ENCODE measurements at places on chromosomes 12 and 14.

DNA sequence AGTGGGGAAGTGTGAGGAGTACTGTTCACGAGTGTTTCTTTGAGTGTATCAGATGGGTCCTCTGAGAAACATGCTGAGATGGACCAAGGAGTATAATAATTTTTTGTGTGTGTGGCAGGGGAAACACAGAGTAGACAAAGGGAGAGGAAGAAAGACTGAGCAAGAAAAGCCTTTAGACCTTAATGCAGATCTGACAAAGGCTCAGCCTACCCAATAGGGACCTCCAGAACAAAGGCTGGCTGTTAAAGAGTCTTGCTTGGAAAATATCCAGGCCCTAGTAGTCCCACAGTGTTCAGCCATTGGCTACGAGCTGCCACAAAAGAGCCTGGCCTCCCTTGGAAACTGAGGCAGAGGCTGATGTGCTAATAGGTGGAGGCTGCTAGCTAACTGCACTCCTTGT lies 13.5 kb downstream of the COQ5 start:
- DNase-seq = no peak

GRCh38 chr14:99681832-99682148 lies 2.3 kb upstream of the CYP46A1 start:
- peak; percentile 17 for DNase-seq

GRCh38 chr14:62017651-62018230 lies 255.5 kb downstream of the SNAPC1 start:
- DNase-seq = no peak

GRCh38 chr12:75990189-75990912 lies 41.2 kb downstream of the PHLDA1 start:
- no peak for DNase-seq

DNA sequence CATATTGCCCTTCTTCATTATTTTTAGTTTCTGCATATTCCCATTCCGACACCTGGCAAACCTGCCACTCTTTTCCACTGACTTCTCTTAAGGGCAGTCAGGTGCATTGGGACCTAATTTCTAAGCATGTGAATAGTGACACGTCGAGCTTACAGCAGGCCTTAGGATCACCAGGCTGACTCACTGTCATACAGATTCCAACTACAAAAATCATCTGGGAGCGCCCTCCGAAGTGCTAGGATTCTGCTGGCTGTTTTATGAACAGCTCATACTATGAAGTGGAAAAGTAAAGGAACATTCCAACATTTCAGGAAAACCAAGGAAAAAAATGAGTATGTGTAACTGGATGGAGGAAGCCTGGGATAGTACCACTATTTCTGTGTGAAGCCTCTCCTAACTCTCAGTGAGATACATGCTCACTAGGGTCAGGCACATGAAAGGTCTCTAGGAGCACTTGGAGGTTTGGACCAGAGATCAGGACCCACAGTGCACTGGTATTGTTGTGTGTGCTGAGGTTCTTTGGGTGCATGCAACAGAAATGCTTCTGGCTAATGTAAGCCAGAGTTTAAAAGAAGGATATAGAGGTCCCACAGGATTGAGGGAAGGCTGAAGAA lies 257.4 kb downstream of the ZFP36L1 start:
- no peak for DNase-seq

DNA sequence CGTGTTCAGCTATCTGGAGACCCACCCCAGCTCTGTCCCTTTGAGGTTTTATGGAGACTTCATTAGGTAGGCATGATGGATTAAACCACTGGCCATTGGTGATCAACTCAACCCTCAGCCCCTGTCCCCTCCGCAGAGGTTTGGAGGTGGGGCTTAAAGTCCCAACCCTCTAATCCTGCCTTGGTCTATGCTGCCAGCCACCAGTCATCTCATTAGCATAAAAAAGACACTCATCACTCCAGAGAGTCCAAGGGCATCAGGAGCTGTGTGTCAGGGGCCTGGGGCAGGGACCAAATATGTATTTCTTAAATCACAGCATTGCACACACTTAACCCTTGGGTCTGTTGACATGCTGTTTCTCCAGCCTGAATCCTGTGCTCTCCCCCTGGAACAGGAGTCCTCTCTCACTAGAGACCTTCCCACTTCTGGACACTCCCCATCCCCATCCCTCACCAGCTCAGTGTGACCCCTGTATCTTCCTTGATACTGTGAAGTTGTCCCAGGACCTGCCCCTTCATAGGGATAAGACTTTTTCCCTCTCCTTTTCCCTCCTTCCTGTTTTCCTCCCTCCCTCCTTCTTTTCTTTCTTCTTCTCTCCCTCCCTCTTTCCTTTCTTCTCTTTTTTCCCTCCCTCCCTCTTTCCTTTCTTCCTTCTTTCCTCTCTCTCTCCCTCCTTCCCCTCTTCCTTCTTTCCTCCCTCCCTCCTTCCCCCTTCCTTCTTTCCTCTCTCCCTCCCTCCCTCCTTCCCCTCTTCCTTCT lies 54.7 kb upstream of the CLMN start:
- DNase-seq = no peak

GRCh38 chr12:117662620-117663395 lies 301.4 kb upstream of the NOS1 start:
- no peak for DNase-seq

DNA sequence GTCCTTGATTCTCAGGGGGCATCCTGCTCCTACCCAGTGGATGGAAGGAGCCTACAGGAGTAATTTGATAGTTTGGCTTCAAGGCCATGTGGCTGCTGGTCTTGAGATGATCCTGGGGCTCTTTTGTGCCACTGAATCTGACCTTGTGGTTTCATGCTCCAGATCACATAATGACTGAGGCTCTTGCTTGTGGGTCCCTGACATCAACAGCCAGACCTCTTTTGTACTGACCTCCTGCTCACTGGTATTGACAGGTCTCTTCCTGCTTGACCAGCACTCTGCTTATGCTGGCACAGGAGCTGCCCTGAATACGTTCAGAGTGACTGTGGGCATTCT lies 23.2 kb upstream of the JPH4 start:
- DNase-seq = no peak

GRCh38 chr12:13211191-13211858 lies 14.8 kb downstream of the EMP1 start:
- peak; percentile 30 for DNase-seq
